ENCODE measurements at places on chromosomes 16 and 17.

- no peak for DNase-seq
Observed at GRCh38 chr16:73878611-73879010, 418.0 kb upstream of the PSMD7 start.

DNA sequence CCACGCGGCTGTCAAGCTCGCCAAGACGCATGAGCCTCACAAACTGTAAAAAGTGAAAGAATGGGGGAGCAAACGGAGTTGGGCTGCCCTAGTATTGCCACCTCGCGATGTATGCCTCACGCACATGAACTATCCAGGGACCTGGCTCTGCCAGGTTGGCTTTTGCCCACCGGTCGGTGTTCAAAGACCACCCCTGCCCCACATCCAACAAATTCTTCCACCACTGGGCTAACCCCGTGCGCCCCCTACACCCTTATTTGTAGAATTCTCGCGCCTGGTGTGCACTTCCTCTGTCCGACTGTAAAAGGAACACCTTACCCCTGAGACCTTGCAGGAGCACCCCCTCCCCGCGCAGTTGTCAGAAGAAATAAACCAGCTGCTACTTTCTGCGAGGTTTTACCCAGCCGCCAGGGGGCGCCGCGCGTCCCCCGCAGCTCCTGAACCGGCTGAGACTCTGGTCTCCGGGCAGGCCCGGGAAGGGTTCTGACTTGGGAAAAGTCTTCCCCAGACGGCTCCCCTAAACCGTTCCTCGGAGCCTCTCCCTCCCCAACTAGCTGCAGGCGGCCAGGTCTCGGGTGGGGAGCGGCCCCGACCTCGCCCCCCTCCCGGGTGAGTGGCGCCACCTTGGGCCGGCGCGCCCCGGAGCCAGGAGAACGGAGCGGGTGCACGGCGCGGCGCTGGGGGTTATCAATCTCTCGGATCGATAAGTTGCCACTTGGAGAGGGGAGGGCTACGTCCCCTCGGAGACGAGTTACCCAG is 1.7 kb upstream of the ZNF423 start:
- no peak for DNase-seq

GRCh38 chr17:52606098-52606497 is 447.6 kb upstream of the CA10 start:
- no peak for DNase-seq

DNA sequence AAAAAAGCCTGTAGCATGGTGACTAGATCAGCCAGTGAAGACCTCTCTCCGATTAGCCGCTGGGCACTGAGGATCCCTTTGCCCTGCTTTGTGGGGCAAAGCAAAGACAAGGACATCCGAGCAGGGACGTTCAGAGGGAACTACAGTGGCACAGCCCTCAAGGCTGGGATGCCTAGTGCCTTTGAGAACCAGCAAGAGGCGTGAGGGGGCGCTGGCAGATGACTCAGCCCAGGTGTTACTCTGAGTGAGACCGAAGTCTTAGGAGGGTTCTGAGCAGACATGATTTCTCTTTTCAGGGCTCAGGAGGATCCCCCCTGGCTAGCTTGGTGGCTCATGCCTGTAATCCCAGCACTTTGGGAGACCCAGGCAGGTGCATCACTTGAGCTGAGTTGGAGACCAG is 178.6 kb downstream of the CPPED1 start:
- no peak for DNase-seq

DNA sequence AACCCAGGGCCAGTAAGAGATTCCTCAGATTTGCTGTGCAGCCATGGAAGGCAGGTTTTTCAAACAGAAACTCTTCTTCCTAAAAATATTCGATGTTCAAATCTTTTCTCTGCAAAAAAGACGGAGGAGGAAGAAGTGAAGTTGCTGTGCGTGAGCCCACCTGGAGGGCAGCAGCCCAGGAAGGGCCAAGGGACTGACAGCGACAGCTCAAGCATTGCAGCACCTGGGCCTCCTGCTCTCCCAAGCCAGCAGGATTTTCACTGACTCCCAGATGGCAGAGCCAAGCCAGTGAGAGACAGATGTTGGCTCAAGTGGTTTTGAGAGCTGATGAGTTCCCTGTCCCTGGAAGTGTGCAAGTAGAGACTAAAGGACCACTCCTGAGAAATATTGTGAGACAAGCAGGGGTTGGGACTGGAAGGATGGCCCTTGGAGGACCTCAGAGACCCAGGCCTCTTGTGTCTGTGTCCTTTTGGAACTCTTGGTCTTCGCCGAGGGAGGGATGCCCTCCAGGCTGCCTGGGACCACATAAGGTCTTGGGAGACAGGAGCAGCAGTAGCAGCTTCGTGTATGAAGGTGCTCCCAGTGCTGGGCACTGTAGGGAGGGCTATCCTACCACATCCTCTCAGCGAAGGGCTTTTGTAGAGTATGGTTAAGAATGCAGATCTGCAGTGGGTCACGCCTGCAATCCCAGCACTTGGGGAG is 29.3 kb upstream of the TNFRSF13B start:
- no peak for DNase-seq

All from stimulated activated CD4-positive, alpha-beta T cell treated with anti-CD3 and anti-CD28 coated beads, Interleukin-1b, Interleukin-23, amount 100 ng/mL, for 24 hours (primary cell).